ENCODE measurements at places on chromosomes 2 and 18.

- DNase-seq = no peak
These were observed 124.8 kb downstream of the PXDN start for GRCh38 chr2:1619556-1619955.

DNA sequence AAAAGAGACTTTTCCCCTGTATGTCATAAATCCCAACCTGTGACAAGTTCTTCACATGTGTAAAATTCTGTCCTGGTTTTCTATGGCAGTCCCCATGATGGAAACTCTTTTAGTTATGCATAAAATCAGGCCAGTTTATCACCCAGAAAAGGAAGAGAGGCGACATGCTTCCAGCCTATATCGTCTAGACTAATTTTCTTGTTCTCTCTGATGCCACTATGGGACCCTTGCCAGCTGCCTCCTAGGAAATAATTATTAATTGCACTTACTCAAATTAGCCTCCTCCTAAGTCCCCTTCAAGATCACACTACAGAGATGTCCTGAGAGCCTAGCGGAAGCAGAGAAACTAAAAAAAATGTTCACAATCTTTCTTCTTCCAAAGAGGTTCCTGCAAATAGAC, 722.4 kb downstream of the NRXN1 start:
- DNase-seq = no peak

DNA sequence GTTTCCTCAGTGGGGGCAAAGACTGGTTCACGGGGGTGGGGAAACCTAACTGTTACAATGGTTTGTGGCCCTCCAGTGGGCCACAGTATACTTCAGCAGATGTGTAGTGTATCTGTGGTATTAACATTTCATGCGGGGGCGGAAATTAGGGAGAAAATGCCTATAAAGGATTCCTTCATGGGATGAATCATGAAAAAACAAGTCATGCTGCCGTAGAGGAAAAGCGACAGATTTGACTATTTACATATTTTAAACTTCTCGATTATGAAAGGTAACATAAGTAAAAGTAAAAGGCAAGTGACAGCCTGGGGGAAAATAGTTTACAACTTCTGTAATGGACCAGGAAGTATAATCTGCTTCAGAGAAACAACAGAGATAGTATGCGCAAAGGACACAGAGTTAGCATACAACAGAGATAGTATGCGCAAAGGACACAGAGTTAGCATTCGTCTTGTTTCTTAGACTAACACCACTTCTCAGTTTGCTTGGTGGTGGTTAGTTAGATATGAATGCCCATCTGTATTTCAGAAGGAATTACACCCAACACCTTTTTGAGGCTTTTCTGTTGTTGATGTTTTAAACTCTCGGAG, 41.1 kb downstream of the MRPS9 start:
- no peak for DNase-seq

DNA sequence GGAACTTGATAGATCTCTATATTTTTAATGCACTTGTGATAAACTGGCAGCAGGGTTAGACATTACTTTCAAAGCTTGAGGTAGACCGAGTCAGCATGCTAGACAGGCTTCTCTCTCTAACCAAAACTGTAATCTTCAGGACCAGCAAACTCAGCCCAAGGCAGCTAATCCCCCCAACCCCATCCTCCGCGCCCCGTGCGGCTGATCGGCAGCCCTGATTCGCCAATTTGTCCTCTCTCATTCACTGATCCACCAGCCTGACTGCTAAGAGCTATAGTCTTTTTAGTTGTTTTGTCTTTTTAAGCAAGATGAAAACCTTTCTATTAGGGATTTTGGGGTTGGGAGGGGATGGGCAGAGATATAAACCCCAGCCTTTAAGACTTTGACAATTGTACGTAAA, 20.7 kb downstream of the ASPRV1 start:
- DNase-seq = no peak

GRCh38 chr2:29066997-29067605, 7.2 kb downstream of the PCARE start:
- no peak for DNase-seq

DNA sequence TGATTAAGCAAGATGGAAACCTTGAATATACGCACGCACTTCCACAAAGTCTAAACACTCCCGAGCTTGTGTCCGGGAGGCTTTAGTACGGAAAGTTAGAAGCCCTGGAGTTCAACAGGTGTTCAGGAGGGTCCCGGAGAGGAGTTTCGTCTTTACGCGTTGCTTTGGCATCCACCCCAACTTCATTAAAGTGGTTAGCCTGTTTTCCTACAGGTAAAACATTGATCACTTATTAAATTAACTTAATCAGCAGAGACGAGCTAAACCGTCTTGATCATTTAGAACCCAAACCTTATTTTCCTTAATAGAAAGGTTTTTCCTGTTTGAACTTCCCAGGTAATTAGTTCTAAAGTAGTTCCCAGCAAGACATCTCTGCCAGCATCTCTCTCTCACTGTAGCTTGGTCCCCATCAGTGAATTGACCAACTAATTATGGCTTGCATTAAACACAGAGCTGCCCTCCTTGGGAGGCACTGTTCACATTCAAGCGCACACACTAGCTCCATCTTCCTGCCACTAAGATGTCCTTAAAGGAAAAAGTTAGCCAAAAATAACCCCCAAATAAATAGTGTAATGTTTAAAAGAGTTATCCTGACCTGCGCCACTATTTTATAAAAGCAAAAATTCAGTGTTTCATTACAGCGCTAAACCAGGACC, 1.4 kb downstream of the NPAS2 start:
- DNase-seq = no peak

GRCh38 chr2:189862751-189863150, 78.5 kb downstream of the PMS1 start:
- no peak for DNase-seq

- no peak for DNase-seq
These were observed 7.0 kb downstream of the CTIF start for GRCh38 chr18:48545757-48546321.

DNA sequence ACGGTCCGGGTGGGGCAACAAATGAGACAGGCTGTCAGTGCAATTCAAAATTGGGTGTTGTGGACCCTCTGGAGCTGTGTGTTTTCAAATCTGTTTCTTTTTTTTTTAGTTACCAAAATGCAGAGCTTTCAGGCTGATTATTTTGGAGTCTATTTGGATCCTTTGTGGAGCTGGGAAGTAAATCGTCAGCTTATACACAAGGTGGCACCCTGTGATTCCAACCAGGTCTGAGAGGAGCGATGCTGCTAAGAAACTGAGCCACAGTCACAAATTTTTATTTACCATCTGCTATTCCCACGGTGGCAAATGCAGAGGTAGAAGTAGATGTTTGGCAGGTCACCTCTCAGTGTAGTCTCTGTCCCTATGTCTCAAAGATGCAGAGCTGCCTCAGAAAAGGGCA, 3.8 kb upstream of the EPC2 start:
- DNase-seq = no peak

GRCh38 chr2:133360882-133361281, 207.4 kb downstream of the NCKAP5 start:
- no peak for DNase-seq

DNA sequence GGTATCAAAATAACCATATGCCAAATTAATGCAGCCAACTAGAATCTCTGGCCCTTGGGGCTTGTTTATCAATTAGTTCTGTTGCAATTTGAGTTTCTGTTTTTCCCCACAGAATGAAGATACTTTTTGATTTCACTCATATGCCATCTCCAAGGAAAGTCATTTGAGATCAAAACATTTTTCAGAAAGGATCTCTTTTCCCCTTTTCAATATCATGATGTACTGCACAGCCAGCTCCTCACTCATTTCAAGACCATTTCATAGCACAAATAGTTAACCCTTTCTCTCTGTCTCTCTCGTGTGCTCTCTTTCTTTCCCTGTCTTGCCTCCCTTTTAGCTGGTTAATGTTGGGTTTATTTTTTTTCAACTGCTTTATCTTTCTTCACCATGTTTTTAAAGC, 387.3 kb downstream of the STK39 start:
- no peak for DNase-seq

DNA sequence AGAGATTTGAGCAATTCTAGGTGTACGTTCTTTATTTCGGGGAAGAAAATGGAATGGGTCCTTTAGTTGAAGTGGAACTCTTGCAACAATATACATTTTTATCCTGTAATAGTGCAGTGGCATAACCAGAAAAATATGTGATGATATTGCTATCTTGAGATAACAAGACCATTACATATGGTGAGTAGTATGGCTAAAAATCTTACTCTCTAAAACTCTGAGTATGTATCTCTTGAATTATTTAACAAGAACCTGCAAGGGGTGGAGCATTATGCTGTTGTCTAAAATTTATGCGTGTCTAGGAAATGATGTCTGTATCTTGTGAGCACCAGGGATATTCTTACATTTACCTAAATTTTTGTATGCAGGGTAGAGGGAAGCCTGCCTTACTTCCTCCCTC, 68.4 kb upstream of the SLC4A10 start:
- DNase-seq = no peak

DNA sequence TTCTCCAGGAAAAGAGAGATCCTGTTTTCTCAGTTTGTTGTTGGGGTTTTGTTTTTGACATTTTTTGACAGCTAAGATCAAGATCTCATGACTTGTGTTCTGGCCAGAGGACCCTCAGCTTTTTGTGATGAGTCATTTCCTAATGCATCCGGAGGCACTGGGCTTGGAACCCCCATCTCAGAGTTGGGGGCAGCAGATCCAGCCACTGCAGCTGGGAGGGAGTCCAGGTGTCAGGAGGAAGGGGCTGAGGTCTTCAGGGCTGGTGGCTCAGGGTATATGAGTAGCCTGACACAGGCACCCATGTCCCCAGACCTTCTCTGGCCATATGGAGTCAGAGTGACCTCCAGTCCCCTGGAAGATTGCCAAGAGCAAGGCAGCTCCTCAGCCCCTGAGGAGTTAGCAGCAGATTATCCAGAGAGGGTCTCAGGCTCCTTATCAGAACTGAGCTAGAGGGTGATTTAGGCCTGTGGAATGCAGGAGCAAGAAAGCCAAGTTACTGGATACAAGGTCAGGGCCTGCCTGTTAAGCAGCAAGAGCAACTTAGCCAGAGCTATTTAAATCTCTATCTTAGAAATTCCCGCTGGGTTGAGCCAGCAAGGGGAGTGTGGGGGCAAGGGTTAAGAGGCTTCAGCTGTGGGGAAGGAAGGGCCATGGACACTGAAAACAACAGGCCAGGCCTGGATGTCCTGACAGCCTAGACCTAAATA, 62.4 kb downstream of the TANC1 start:
- no peak for DNase-seq

GRCh38 chr2:23323917-23324680, 60.9 kb upstream of the KLHL29 start:
- no peak for DNase-seq

- no peak for DNase-seq
These were observed 301.9 kb downstream of the ZNF407 start for GRCh38 chr18:74899554-74899953.

DNA sequence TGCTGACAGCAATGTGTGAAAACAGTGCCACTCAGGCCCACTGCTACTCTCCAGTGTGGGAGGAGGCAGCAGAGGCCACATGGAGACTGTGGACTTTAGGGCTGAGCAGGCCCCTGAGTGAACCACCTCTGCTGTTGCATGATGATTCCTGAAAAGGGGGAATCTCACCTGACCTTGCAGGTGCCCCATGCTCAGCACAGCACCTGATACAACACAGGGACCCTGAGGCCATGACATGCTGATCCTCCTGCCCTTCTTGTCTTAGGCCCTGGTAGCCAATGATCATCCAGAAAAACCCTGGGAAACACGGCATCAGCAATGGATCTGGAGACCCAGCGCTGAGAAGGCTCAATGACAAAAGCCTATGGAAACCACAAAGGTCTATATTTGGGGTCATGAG, 446.8 kb upstream of the MYT1L start:
- DNase-seq = no peak

GRCh38 chr18:45049578-45050319, 369.1 kb downstream of the SETBP1 start:
- DNase-seq = no peak

- no peak for DNase-seq
These were observed 136.8 kb downstream of the ASB1 start for GRCh38 chr2:238563551-238563950.

DNA sequence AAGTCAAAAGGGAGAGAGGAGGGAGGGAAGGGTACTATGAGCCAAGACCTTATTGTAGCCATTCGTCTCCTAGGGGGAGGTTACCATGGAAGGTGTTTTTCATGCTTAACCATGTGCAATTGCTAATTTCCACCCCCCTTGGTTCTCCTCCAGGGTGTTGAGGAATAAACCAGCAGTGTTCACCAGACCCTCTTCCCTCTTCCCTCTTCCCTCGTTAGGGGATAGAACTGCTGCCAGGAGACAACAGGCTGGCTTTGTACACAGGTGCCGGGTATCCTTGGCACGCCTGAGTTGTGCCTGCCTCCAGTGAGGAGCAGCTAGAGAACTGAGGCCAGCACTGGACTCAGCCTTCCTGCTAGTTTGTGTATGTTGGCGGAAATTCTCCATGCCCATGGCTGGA, 41.1 kb upstream of the ARL5A start:
- no peak for DNase-seq

DNA sequence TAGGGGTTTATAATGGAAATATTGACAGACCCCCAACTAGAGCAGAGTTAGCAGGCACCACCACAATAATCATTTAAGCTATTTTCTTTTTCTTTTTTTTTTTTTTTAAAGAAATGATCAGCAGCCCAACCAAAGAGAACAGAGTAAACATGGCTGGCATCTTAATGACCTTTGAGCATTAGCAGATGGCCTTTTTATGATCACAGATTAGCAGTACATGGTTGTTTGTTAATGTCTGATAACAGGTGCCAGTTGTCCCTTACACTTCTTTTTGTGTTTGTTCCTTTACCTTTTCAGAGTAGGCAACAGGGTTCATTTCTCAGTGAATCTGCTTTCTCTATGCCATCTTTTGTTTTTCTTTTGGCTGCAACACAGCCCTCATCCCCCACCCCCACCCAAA, 747.0 kb downstream of the BCL11A start:
- DNase-seq = no peak

DNA sequence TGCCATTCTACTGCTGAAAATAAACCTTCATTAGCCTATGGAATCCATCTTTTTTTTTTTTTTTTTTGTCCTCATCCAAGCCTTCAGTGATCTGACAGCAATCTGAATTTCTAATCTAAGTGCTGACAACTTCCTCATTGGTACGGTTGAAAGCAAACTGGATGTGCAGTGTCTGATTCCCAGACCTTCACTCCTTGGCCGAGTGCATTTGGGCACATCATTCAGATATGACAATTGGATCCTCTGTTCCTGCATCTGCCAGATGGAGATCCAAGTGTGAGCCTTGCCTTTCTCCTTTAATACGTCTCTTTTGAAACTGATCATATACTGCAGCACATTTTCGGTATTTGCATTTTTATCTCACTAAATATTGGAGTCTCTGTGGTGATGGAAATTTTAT, 713.1 kb downstream of the DCDC2C start:
- no peak for DNase-seq

DNA sequence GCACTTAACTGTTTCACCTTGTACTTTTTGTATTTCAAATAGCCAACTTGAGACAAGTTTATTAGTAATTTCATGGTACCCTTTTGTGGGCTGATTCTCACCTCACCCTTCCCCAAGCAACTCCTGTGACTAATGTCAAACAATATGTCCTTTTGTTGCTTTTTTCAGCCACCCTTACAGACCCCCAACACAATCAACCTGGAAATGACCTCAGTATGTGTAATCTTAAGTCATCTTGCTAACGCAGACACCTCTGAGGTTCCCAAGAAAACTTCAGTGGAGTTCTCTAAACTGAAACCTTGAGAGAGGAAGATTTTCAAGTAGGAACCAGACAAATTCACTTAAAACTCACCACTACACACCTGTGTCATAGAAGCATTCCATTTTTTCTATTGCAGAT, 69.5 kb downstream of the KYNU start:
- DNase-seq = no peak

- DNase-seq = no peak
These were observed 69.2 kb downstream of the RNF144A start for GRCh38 chr2:6986301-6986911.

All from activated CD4-positive, alpha-beta T cell treated with anti-CD3 and anti-CD28 coated beads for 4 hours (primary cell).